ENCODE measurements at places on chromosomes 4 and X. TPM values are rescaled to one million over a fixed set of nuclear protein-coding genes. Genes with fewer than 3 reads are reported as not detected.

Gene IL2
- total RNA-seq, result not detected

Gene CDS1
- 0.59 TPM for total RNA-seq

Gene PDLIM3
- 771 TPM for total RNA-seq

Gene SPANXB1
- not detected for total RNA-seq

Gene TXK
- 3.1 TPM for total RNA-seq

Gene NAP1L5
- 12.9 TPM for total RNA-seq

Gene MGAT4D
- not detected for total RNA-seq

Gene DOCK11
- total RNA-seq, result 27.9 TPM

Gene PHOX2B
- total RNA-seq, result not detected

Gene ARL9
- total RNA-seq, result not detected

GRCh38 chr4:34362654-34363053 lies 1881.7 kb downstream of the ARAP2 start:
- DNase-seq, result no peak

DNA sequence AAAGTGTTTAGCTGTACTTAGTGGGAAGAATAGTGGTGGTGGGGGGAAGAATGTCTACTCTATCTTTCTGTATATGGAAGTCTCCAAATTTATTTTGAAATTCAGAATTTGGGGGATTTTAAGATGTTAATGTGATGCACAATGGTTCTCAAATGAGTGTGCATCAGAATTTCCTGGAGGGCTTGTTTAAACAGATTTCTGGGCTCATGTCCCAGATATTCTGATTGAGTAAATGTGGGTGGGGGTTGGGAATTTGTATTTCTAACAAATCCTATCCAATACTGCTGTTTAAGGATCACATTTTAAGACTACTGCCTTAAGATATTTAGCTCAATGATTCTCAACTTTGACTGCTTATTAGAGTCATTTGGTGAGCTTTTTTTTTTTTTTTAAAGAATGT lies 15.1 kb upstream of the INTS6L start:
- no peak for DNase-seq

DNA sequence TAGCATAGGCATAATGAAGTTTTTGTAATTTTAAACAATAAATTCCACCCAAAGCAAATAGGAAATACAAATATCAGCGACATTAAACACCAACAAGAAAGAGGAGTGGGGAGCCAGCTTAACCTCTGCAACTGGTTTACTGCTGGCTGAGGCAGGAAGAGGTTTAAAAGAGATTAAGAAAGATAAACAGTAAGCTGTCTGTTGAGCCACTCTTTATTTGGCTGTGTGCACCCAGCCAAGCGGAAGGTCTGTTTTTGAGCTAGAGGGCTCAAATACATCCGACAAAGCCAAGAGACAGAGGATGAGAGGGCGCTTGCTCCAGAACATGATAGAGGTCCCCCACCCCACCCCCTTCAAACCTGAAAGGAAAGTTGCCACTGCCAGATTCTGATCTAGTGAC lies 191.4 kb downstream of the MGST2 start:
- no peak for DNase-seq

DNA sequence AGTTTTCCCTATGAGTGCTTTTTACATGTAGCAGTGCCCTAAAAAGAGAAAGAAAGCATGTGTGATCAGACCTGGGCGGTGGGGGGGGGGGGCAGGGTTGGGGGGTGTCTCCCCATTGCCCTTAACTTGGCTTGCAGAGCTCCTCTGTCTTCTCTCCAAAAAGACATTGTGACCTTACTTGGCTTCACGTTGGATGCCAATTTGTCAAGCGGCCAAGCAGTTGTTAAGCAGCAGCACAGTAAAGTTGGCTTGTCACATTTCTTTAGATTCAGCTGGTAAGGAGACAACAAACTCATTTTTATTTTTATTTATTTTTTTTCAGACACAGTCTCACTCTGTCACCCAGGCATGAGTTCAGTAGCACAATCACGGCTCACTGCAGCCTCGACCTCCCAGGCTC lies 57.3 kb upstream of the ZNF157 start:
- peak; percentile 20 for DNase-seq

Data from uterus (tissue), 4 donors.